ENCODE measurements at places on chromosomes 1 and 21.

GRCh38 chr1:201068976-201069375 lies 43.2 kb downstream of the CACNA1S start:
- DNase-seq: no peak

GRCh38 chr1:216688127-216688657 lies 35.0 kb downstream of the ESRRG start:
- no peak for DNase-seq

DNA sequence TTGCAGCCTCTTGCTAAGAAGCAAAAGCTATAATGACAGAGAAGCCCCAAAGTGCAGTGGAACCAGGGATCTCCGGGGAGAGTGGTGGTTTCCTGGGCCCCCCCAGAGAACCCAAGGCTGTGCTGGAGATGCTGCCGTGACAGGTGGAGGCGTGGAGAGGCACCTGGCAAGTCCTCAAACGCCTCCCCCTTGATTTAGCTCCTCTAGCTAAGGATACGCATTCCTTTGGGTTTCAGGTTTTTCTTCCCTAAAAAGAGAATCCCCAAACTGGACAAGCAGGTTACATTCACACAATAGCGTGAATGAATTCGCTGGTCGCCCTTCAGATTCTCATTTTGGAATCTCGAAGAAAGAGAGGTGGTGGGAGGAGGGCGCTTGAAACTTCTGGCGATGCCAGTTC lies 853 bp upstream of the ATP1A1 start:
- no peak for DNase-seq

GRCh38 chr1:41739061-41739955 lies 179.4 kb downstream of the HIVEP3 start:
- peak; percentile 25 for DNase-seq

- DNase-seq: no peak
Observed at GRCh38 chr1:73948055-73948454, 249.9 kb downstream of the LRRIQ3 start.

- DNase-seq: no peak
Observed at GRCh38 chr1:211723273-211723672, 47.9 kb upstream of the NEK2 start.

- DNase-seq: no peak
Observed at GRCh38 chr21:45264146-45264911, 23.4 kb downstream of the POFUT2 start.

GRCh38 chr1:157154940-157155514 lies 16.8 kb upstream of the ETV3 start:
- DNase-seq: no peak

DNA sequence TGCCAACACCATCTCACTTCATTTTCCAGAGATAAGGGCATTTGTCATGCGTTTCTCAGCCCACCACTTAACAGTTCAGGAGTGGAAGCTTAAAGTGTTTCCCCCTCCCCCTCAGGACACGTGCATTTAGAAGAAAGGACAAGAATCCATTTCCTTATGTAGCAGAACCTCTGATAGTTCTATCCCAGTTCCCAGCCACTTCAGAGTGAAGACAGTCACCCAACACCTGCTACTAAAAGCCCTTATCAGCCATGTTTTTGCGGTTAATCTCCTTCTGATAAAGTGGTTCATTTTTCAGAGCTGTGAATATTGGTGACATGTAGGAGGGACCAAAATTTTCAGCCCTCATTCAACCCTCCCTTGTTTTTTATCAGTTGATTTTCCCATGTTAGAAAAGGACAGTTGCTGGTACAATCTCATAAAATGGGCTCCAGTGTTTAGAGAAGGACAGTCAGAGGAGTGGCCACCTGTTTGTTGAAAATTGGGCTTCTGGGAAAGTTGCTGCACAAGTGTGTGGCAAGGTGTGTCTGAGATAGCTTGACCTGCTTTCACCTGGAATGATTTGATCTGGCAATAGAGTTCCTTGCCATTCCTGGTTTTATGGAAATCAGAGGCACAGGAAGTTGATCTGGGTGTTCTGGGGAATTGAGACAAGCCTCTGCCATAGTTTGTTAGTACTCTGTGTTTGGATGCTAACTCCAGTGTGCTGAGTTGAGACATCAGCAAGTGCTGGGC lies 114.0 kb downstream of the PPP1R12B start:
- DNase-seq: no peak

GRCh38 chr1:114024049-114024448 lies 44.8 kb downstream of the OLFML3 start:
- DNase-seq: no peak

DNA sequence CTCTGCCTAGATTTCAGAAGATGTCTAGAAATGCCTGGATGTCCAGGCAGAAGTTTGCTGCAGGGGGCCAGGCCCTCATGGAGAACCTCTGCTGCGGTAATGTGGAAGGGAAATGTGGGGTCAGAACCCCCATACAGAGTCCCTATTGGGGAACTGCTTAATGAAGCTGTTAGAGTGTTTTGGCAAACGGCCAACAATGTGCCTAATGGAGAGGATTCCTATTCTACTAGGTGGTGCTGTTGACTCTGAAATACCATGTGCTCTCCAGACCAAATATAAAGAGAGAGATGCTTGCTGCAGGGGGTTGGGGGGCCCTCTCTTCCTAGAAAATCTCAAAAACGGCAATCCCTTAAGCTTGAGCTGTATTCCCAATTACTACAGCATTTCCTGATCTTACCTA lies 57.1 kb upstream of the DR1 start:
- DNase-seq: no peak

DNA sequence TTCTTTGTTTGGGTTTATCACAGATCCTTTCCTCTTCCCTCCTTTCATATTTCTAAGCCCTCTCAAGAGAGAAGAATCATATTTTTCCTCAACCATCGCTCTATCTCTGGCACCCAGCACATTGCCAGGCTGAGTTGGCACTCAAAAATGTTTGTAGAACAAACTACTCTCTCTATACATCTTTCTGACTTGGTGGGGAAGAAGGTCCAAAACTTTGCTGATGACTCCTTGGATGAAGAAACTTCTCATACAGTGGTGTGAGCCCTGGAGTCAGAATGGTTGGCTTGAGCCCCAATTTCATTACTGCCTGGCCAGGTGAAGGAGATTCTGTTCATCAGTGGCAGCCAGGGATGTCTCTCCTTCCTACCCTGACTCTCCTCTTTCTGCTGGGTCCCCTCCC lies 11.9 kb downstream of the ALX3 start:
- no peak for DNase-seq

DNA sequence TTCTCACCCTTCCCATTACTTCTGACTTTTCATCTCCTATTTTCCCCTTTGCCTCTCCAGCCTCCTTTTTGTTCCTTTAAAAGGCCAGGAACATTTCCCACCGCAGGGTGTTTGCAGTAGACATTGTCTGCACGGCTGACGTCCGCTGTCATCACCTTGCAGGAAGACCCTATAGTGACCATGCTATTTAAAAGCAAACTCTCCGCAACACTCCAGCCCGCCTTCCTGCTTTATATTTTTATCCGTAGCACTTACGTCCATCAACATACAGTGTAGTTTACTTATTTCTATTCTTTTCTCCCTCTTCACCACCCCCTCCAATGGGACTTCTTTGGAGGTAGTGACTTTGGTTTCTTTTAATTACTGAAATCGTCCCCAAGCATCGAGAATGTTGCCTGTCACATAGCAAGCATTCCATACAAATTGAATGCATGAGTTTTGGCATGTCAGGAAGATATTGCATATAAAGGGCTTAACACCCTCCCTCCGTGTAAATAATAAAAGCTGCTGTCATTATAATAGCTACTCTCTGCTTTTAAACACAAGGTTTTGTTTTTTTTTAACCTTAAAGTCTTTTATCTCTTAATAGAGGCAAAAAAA lies 19.8 kb downstream of the SLC25A33 start:
- DNase-seq: no peak

DNA sequence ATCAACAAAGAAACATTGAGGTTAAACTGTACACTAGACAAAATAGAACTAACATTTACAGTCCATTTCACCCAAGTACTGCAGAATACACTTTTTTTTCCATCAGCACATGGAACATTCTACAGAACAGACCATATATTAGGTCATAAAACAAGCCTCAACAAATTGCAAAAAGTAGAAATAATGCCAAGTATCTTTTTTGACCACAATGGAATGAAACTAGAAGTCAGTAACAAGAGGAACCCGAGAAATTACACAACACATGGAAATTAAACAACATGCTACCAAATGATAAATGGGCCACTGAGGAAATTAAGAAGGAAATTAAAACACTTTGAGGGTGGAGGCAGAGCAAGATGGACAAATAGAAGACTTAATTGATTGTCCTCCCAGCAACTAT lies 8.4 kb upstream of the C1orf185 start:
- no peak for DNase-seq

GRCh38 chr1:150965605-150966004 lies 9.0 kb downstream of the CERS2 start:
- no peak for DNase-seq

GRCh38 chr1:153985341-153985912 lies 712 bp downstream of the RAB13 start:
- no peak for DNase-seq

DNA sequence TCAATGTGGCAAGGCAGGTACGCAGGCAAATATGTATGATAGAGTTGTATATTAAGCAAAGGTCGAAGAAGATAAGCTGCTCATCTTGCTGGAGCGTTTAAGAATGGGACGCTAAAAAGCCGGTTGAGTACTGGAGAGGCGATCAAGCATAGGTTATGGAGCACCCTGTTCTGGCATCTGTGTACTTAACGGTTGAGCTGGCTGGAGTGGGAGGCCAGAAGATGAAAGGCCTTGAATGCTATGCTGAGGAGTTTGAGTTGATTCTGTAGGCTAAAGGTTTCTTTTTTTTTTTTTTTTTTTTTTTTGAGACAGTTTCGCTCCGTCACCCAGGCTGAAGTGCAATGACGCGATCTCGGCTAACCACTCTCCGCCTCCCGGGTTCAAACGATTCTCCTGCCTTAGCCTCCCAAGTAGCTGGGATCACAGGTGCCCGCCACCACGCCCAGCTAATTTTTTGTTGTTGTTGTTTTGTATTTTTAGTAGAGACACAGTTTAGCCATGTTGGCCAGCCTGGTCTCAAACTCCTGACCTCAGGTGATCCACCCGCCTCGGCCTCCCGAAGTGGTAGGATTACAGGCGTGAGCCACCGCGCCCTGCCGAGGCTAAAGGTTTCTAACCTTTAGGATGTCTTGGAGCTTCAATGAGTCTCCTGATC lies 850 bp upstream of the KHDC4 start:
- no peak for DNase-seq

DNA sequence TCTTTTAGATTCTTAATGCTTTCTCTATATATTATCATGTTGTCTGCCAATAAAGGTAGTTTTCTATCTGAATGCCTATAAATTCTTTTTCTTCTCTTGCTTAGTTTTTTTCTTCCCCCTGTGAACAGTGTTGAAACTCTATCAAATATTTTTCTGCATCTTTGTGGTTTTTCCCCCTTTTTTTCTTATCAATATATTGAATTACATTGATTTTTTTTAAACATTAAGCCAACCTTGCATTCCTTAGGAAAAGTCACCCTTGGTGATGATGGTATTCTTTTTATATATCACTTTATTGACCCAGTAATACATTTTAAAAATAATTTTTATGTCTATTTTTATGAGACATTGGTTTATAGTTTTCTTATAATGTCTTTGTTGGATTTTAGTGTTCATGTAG lies 131.7 kb downstream of the RABGAP1L start:
- DNase-seq: no peak

DNA sequence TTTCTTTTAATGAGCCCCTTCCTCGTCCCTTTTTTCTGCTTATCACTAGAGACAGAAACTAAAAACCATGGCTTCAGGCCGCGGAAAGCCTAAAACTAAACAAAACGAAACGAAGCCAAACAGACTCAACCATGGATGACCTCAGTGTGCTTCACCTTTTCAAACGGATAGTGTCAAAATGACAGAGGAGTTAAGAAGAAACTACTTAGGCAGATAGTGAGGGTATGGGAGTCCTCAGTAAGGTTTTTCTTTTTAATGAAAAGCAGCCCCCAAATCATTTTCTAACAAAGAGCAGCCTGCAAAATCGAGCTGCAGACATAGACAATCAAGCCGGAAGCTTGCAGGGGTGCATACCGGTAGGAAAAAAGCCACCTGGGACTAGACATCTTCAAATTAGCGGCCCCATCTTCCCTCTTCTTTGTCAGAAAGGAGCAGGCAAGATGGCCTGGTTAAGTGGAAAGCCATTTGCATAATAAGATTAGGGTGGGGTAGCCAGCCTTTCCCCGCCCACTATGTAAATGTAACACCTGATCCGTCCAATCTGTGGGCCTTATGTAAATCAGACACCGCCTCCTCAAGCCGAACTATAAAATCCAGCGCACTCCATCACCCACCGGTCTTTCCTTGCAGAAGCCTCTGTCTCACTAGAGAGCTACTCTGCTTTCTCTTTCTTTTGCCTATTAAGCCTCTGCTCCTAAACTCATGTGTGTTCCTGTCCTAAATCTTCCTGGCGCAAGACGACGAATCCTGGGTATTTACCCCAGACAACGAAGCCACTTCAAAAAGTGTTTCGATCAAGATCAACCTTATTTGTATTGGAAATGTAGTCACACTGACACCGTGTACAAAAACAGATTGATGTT lies 6.2 kb upstream of the ERO1B start:
- DNase-seq: no peak

DNA sequence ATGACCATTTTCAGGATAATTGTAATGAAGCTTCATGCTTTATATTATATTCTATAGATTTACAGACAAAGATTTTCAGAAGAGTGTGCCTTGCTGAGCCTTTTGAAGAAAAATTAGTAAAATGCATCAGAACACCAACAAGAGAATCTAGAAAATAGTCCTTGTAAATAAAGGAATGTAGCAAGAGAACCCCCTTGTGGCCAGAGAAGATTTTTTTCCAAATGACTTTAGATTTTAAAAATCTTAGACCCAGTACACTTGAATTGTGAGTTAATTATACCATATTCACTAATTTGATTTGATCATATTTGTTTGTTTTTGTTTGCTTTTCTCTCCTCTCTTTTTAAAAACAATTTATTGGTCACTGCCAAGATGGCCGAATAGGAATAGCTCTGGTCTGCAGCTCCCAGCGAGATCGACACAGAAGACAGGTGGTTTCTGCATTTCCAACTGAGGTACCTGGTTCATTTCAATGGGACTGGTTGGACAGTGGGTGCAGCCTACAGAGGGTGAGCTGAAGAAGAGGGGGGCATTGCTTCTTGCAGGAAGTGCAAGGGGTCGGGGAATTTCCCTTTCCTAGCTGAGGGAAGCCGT lies 12.8 kb upstream of the IFI44L start:
- no peak for DNase-seq

DNA sequence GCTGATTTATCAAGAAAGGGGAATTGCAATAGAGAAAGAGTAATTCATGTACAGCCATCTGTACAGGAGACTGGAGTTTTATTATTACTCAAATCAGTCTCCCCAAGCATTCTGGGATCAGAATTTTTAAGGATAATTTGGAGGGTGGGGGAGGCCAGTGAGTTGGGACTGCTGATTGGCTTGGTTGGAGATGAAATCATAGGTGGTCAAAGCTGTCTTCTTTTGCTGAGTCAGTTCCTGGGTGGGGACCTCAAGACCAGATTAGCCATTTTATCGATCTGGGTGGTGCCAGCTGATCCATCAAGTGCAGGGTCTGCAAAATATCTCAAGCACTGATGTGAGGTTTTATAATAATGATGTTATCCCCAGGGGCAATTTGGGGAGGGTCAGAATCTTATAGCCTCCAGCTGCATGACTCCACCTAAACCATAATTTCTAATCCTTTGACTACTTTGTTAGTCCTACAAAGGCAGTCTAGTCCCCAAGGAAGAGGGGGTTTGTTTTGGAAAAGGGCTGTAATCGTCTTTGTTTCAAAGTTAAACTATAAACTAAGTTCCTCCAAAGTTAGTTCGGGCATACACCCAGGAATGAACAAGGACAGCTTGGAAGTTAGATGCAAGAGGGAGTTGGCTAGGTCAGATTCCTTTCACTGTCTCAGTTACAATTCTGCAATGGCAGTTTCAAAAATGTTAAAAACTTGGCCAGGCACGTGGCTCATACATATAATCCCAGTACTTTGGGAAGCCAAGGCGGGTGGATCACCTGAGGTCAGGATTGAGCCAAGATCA lies 16.9 kb upstream of the RAB3B start:
- no peak for DNase-seq

Data from activated naive CD4-positive, alpha-beta T cell (primary cell).